ENCODE measurements at places on chromosomes 7 and 10.
A peak's percentile ranks its signal among the peaks of the same experiment; 100 is the strongest.

DNA sequence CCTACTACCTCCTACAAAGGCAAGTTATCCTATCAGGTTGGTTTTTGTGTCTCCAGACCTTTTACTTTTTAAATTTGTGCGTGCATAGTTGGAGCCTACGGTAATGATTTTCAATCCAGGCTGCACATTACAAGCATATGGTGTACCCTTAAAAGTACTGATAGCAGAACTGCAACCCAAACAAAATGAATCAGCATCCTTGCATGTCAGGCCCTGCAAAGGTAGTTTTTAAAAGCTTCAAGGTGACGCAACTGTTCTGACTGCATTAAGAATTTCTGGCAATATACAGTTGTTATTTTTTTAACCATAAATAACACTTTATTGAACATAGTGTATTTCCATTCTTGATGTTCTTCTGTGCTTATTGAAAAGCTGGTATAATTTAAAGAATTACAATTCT lies 28.9 kb downstream of the GNAT3 start:
- DNase-seq, result no peak

DNA sequence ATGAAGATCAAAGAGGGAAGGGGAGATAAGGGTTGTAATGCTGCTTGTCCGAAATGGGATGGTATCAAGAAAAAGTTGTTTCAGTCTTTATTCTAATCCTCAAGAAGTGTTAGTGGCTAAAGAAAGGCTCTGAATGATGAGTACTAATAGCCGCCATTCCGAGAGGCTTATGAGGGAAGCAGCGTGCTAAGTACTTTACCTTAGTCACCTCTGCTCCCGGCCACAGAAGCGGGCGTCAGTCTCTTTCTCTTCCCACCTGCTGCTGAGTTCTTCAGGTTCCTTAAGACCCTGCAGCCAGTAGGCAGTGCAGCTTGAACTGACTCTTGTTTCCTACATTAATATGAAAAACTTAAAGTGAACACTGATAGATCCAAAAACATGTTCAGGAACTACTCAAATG lies 73.1 kb downstream of the EEPD1 start:
- DNase-seq, result no peak

DNA sequence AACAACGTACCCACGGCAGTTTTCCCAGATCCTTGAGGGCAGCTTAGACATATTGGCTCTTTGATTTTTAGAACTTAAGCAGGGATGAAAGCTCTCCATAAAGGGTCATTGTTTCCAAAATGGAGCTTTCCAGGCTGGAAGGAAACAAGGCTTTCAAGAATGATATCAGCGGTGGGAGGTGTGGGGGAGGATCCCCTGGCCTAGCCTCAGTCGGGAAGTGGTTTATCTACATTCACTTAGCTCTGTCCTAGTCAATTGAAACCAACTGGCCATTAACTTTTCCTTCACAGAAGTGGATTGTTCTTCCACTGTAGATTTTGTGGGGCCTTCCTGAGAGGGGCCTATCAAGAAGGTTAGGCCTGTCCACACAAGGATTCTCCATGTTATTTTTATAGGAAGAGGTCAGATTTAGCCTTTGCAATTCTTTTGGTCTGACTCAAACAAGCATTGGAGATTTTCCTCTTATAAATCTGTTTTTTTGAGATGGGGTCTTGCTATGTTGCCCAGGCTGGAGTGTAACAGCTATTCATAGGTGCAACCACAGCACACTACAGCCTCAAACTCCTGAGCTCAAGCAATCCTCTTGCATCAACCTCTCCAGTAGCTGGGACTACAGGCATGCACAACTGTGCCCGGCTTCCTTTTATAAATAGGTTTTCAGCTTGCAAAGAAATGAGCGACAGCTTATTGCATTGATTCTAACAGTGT lies 343.5 kb downstream of the LRMDA start:
- DNase-seq, result no peak

GRCh38 chr10:74937266-74937856 lies 111.0 kb downstream of the KAT6B start:
- no peak for DNase-seq

DNA sequence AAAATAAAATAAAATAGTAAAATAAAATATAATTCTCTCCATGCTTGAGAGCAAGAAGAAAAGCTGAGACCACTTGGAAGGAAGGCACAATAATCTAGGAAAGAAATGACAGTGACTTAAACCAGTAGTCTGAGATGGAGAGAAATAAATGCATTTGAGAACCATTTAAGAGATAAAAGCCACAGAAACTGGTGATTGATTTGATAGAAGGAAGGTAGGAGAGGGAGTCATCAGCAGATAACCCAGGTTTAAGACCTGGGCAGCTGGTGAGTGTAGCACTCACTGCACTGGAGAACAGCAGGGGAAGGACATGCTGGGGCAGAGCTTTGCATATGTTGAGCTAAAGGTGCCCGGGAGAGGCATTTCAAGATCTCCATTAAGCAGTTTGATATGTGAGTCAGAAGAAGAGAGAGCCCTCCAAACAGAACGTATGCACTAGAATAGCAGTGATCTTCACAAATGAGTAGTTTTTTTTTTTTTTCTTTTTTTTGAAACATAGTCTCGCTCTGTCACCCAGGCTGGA lies 268.0 kb downstream of the DYNC1I1 start:
- no peak for DNase-seq

DNA sequence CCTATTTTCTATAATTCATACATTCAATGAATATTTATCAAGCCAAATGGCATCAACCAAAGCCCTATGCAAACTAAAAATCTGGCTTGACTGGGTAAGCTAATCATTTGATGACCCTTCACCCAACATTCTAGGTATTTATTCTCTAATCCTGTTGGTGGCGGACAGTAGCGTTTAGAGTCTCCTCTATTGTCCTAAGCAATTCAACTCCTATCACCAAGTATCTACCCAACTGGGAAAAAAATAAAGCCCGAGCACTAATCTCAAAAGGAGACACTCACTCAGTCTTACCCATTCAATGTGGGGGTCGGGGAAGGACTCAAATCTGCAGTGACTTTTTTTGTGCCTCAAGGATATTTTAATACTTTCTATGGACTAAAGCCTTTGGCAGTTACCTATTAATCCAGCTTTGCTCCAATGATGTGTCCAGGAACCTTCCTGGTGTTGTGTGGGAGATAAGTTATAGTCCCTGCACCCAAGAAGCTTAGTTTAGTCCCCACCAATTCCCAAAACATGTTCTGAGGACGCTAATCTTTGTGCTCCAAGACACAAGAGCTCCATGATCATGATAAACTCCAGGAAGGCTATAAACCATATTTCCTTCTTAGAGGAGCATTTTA lies 30.6 kb downstream of the DNMBP start:
- DNase-seq, result no peak

DNA sequence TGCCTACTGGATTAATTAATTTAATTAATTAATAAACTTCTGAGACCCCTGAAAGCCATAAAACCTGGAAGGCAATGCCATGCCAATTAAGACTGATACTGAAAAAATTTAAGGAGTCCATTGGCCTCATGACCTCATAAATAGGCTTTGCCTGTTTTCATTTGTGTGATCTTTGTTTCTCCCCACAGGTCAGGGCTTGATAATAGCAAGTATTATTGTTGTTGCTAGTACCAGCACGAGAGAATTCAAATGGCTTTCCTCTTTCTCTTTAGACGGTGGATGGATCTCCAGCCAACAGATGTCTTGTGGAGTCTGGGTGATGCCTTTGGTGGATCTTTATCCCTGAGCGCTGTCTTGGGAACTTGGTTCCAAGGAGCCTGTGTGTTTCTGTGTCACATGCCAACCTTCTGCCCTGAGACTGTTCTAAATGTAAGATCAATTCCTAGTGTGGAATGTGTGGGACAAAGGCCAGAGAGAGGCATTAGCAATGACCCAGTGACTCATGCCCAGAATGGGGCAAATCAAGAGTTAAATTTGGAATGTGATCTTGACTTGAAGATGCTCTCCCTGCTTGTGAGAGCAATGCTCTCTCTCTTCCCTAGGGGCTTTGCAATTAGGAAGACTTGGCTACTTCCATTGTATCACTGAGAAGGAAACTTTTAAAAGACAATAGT lies 17.7 kb downstream of the ACSM6 start:
- DNase-seq, result no peak

GRCh38 chr10:76334255-76334654 lies 902.8 kb downstream of the LRMDA start:
- no peak for DNase-seq

DNA sequence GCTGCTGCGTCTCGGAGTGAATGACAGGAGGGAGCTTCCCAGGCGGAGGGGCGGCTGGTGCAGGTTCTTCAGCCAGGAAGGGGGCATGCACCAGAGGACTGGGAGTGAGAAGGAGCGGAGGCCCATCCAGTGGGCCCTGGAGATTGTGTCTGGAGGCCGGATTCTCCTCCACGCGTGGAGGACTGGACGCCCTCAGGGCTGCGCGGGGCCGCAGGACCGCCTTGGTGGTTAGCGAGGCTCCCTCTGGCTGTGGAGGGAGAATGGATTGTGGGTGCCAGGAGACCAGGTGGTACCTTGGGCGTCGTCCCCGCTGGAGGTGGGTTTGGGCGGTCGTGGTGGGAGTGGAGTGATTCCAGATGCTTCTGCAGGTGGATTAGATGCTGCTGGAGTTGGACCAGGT lies 68.9 kb downstream of the ELFN1 start:
- no peak for DNase-seq

- DNase-seq, result no peak
Measured at GRCh38 chr7:26083113-26083512, 68.9 kb upstream of the NFE2L3 start.

GRCh38 chr7:129103561-129104324 lies 40.8 kb upstream of the TSPAN33 start:
- DNase-seq, result no peak

DNA sequence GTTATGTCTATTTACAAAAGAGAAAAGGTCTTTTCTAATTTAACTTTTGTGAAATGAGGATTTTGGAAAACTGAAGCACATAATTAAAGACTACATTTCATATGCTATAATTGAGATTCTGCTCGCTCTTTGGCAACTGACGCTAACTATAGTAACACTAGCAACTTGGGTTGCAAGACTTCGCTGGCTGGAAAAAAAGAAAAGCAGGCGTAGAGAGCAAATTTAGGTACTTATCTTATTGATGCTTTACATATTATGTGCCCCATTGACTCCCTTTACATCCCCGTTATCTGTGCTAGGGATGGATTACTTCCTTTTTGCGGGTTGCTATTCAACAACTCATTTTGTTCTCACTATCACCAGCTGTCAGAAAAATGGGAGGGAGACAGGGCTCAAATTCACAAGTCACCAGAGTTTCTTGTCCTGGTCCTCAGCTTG lies 10.5 kb downstream of the SEMA3C start:
- DNase-seq, result no peak

GRCh38 chr7:48074204-48074654 lies 14.8 kb upstream of the UPP1 start:
- DNase-seq, result no peak

- DNase-seq, result no peak
Measured at GRCh38 chr7:3657206-3657605, 356.2 kb downstream of the SDK1 start.

DNA sequence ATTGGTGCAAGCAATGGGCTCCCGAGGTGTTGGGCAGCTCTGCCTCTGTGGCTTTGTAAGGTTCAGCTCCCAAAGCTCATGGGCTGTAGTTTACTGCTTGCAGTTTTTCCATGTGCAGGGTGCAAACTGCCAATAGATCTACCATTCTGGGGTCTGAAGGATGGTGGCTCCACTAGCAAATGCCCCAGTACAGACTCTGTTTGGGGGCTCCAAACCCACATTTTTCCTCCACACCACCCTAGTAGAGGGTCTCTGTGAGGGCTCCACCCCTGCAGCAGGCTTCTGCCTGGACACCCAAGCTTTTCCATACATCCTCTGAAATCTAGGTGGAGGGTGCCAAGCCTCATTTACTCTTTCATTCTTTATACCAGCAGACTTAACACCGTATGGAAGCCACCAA lies 17.4 kb upstream of the ZNF37A start:
- no peak for DNase-seq

DNA sequence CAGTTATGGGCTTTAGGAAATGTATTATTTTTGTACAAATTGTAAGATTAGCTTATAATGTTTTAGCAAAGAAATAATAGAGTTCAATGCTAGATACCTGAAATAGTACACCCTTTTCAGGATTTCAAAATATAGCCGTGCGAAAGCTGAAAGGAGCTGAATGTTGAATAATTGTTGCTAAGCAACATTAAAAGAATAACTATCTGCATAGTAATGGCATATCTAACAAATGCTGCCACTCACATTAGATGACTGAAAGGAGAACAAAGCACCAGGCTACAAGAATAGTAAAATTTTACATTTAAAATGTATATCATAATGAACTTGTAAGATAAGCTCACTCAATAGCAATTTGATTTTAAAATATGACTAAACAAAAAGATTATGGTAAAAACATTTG lies 82.5 kb downstream of the SDHAF3 start:
- DNase-seq, result no peak

- peak; percentile 87 for DNase-seq
Measured at GRCh38 chr7:142438235-142438922, 180.5 kb upstream of the PRSS58 start.
